ENCODE measurements at places on chromosomes 1 and 21. TPM values are rescaled to one million over a fixed set of nuclear protein-coding genes. Genes with fewer than 3 reads are reported as not detected.

The TRIM45 gene
- total RNA-seq, result 3.4 TPM

GRCh38 chr1:147902253-147902845 is at the start of gene GJA8:
Gene GJA8, plus strand, starts transcription at chr1:147902795. Its CDS starts 5,161 bp downstream, at chr1:147907956.
- peak; percentile 27 for DNase-seq

- DNase-seq, result peak; percentile 96
These were observed 25.0 kb downstream of the CRYAA start for GRCh38 chr21:43193651-43194302.

The OR2T35 gene
- total RNA-seq, result not detected

DNA sequence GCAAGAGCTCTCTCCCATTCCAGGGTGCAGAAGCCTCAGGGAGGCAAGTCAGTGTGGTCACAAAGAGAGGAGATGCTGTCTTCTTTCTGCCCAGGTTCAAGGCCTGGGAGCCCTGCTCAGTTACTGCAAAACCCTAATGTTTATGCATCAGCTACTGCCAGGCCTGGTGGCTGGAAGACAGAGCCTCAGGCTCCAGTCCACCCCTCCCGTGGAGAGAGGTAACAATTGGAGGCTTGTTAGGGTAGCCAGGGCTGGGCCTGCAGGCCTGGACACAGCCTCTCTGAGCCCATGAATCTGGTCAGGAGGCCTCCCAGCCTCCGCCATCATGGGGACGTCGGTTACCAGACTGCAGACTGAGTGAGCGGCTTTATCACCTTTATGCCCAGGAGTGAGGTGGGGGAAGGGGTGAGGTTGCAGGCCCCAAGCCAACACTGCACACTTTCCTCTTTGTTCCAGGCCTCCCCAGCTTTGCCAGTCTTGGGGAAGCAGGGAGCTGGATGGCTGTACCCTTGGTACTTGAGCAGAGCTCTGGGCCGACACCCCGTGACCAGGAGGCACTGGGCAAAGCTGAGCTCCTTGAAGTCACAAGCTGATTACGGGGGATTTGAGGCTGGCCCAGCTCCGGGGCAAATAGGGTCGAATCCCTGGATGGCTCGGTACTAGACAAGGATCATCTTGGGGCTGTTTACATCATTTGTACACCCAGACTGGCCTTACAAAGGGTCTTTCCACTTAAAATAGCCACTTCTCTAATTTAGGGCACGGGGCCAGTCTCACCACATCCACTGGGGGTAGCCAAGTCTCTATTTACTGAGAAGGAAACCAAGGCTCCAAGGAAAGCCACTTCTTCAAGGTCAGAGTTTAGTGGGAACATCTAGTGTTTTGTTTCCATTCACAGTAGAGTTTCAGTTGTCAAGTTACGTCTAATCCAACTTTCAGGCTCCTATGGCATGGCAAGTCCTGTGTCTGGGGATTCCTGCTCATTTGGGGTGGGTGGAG is 5.2 kb downstream of the SLC2A1 start:
- no peak for DNase-seq

DNA sequence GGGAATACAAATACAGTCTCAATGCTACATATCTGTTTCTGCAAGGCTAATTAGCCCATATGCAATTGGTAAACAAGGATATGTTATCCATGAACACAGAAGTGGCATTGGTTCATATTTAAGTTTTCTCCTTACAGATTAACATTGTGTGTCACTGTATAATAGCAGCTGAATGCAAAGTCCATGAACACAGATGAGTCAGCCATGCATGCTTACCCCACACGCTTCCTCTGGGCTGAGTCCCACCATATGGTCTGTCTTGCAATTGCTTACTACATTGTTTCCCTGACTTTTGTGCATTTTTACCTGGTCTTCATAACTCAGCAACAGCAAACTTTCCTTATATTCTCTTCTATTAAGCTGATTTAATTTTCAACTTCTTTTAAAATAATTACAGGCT is 41.5 kb upstream of the TSNAX start:
- DNase-seq, result peak; percentile 58

The CCDC30 gene
- 0.15 TPM for total RNA-seq

The AKT3 gene
- 22.3 TPM for total RNA-seq

The CELA2A gene
- total RNA-seq, result not detected

The KCNH1 gene
- 3.0 TPM for total RNA-seq

All from Daoy (cell line).